SHP77 (cell line): ENCODE measurements at places on chromosomes 1 and 21.

GRCh38 chr1:8825985-8826481 is 8.6 kb upstream of the RERE start:
- DNase-seq: no peak

DNA sequence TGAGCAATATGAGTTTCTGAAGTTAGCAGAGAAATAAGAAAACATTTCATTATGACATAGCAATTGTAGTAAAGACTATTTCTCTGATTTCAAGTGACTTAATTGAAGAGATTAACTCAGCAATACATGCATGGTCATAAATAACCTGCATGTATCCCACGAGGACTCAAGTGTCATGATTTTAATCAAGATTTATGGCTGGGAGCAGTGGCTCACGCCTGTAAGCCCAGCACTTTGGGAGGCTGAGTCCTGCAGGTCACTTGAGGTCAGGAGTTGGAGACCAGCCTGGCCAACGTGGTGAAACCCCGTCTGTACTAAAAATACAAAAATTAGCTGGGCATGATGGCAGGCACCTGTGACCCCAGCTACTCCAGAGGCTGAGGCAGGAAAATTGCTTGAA is 311.9 kb upstream of the PLD5 start:
- DNase-seq: no peak

DNA sequence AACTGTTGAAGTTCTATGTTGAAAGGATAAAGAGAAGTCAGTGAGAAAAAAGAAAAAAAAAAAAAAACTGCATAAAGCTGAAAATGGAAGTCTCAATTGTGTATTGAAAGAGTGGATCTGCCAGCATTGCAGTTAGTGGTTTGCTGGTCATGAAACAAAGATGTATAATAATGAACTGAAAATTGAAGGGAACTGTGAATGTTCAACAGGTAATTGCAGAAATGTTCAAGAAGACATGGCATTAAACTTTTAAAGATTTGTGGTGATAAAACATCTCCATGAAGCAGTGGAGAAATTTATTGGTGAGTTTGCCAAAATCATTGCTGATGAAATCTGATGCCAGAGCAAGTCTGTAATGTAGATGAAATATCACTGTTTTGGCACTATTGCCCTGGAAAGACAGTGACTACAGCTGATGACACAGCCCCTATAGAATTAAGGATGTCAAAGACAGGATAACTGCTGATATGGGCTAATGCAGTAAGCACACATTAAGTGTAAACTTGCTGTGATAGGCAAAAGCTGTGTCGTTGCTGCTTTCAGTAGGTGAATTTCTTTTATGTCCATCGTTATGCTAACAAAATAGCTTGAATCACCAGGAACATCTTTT is 71.0 kb downstream of the RD3 start:
- DNase-seq: no peak

DNA sequence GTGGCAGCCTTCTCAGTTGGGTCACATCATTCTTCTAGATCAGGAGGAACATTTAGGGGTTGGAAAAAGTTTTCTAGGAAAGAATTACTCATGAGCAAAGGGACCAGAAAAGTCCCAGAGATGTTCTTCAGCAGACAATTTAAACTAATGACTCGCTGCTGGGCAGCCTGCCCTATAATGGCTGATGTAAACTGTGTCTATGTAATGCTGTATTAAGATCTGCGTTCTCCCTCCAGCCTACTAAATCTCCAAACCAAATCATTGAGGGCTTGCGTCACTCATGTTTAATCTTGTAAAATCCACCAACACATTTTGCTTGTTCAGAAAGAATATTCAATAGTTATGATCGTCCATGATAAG is 92.1 kb downstream of the LRRC8C start:
- DNase-seq: no peak

GRCh38 chr1:113641396-113641795 is 117.9 kb downstream of the PHTF1 start:
- no peak for DNase-seq

DNA sequence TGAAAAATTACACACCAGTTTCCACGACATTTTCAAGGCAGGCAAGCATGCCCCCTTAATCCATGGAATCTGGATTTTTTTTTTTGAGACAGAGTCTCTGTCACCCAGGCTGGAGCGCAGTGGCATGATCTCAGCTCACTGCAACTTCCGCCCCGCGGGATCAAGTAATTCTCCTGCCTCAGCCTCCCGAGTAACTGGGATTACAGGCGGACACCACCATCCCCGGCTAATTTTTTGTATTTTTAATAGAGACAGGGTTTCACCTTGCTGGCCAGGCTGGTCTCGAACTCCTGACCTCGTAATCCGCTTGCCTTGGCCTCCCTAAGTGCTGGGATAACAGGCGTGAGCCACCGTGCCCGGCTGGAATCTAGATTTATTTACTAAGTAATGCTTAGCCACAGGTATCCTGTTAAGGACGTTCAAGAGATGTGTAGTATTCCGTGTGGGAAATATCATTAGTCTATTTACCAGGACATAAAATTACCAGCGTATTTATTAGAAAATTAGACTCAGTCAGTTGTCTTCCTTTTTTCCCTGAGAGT is 2.5 kb downstream of the IFI44 start:
- no peak for DNase-seq

GRCh38 chr1:1050577-1051052 is 23.5 kb downstream of the RNF223 start:
- no peak for DNase-seq

DNA sequence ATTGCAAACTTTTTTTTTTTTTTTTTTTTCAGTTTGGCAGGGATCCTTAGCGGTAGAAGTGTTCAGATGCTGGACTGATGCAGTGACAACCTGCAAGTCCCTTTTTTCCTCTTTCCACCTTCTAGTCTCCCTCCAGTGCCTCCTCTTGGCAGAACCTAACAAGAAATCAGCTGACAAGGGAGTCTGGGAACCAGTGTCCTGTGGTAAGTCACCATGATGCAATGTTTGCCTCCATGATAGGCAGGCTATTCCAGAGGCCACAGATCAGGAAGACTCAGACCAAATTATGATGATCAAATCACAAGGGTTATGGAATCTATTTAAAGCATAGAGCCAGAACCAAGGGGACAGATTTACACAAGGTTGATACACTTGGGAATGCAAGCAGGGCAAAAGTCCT is 3.0 kb upstream of the CD34 start:
- no peak for DNase-seq

GRCh38 chr21:33856893-33857527 is 58.6 kb downstream of the ATP5PO start:
- no peak for DNase-seq

GRCh38 chr1:70811815-70812214 is 235.8 kb downstream of the PTGER3 start:
- no peak for DNase-seq

DNA sequence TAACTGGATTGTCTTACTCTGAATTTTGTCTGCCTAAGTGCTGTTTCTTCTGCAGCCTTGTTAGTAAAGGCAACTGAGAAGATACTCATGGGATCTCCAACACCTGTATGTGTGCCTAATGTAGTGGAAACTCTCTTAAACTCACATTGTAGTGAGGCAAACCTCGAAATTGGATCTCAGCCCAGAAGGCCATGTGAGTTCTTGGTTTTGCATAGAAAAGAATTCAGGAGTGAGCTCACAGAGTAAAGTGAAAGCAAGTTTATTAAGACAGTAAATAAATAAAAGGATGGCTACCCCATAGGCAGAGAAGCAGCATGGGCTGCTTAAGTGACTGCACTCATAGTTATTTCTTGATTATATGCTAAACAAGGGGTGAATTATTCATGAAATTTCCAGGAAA is 1344.7 kb downstream of the NCAM2 start:
- DNase-seq: no peak

DNA sequence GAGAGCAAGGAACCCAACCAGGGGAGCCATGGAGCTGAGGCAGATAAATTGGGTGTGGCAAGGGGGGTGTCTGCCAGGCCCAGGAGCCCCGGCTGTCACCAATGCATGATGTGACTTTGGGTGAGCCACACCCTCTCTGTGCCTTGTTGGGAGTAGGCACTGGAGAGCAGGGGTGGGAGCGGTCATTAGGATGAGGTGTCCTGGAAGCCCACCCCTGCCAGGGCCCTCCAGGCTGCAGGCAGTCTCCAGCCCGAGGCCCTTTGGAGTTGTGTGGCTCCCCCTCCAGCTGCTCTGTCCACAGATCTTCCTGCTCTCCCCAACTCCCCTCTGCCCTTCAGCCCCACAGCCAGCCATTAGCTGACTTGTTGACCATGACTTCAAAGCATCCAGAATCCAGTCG is 11.4 kb downstream of the MX2 start:
- DNase-seq: no peak

DNA sequence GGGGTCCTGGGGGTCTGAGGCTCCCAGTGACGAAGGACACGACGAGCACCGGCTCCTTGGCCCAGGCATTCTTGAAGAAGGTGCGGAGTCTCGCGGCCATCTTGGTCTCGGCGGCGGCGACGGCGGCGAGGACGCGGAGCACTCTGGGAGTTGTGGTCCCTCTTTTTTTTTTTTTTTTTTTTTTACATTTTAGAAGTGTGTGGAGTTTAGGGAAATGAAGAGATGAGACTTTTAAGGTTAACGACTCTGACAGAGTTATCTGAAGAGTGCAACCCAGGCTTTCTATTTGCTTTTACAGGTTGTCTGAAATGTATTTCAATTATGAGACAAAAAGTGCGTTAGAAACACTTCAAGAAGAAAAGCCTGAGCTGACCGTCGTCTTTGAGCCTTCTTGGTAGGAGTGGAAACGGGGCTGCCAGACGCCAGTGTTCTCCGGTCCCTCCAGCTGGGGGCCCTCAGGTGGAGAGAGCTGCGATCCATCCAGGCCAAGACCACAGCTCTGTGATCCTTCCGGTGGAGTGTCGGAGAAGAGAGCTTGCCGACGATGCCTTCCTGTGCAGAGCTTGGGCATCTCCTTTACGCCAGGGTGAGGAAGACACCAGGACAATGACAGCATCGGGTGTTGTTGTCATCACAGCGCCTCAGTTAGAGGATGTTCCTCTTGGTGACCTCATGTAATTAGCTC is 9.7 kb downstream of the OR2B11 start:
- DNase-seq: peak; percentile 55

GRCh38 chr1:51551081-51551480 is 32.0 kb upstream of the EPS15 start:
- no peak for DNase-seq

DNA sequence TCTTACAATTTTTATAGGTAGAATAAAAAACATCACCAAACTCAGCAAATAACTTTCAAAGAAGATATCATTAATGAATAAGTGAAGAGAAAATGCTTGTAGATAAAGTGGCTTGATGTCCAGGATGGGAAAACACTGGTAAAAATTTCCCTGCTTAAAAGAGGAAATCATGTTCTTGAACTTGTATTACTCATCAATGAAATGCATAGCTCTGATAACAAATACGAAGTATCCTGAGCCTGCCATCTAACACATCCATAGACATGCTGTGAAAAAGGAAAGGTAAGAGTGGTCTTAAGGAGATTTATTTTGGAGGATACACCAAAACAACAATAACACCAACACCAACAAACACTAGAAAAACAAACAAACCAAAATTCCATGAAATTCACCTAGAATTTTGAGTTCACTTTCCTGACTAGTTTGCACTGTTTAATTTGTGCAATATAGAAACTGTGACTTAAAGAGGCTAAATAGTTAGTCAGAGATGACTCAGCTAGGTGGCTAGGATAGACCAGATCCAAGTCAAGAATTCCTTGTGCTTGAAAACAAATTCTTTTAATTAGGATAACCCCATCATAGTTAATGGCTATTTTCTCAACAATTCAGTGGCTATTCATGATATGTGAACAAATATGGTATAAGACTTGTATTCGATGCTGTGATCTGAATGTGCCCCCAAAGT is 179.8 kb upstream of the KCNK2 start:
- no peak for DNase-seq

- peak; percentile 57 for DNase-seq
These were observed 45.0 kb upstream of the ADARB1 start for GRCh38 chr21:45029298-45029947.

DNA sequence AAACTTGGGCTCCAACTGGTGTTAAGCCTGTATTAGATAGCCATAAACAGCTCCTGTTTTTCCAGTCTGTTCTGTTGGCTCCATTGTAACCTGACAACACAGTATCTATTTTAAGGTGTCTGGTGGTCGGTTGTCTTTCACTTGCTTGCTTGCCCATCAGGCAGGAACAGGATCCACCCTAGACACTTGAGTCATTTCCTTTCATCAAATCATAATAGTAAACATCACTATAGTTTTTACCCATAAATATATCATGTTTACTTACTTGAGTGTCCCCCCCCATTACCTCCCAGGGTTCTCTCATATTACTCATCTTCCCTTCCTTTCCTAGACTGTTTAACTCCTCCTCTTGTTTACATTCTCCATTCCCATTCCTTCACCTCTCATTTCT is 2.9 kb downstream of the DDI2 start:
- DNase-seq: no peak

DNA sequence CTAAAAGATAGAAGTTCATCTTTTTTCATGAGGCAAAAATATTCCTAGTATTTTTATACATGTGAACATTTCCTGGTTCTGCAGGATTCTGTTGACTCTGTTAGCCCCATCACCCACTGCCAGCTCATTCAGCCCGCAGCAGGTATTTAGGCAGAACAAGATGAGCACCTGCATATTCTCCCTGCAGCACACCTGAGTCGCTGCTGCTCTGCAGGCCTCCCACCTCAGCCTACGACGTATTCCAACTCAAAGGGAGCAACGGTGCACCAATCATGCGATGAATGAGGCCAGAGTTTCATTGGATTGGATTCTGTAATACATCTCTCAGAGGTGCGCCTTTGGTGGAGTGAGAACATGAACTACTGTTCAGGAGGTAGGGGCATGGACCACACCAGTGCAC is 87.6 kb downstream of the CNIH3 start:
- no peak for DNase-seq

DNA sequence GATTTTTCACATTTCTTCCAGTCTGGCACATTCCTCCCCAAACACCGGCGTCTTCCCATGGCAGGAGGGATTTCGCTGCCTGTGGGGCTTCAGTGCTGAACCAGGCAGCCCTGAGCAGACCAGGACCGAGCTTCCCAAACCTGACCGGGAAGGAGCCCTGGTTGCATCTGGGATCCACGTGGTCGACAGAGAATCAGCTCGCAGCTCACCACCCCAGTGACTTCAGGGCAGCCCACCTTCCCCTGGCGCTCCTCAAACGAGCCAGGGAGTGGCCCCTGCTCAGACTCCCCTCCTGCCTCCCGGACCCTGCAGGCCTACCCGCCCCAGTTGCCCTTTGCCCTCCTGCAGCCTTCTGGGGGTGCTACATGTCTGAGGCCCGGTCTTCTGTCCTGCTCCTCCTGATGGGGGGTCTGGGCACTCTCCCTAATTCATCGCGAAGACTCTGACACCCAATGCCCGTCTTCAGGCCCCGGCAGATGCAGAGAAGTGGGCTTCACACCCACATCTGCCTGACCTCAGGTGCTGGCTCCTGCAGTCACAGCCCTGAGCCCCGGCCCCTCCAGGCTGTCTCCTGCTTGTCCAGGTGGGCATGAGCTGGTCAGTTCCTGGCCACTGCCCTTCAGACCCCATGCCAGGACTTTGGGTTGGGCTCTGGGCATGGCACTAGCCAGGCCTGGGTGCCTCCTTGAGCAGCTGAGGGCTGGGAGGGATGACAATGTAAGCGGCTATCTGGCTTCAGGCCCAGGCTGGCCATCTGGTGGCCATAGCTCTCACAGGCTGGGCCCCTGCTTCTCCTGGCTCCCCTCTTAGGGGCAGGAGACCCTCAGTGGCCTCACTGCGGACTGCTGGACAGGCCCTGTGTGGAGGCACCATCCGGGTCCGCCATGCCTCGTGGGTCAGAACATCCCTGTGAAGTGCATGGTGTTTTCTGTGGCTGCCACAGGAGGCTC is 26.1 kb upstream of the PRSS38 start:
- peak; percentile 44 for DNase-seq

- DNase-seq: no peak
These were observed 41.8 kb downstream of the ZNF281 start for GRCh38 chr1:200367841-200368534.

GRCh38 chr1:226778657-226779058 is 39.6 kb upstream of the ITPKB start:
- DNase-seq: no peak
